ENCODE measurements at places on chromosomes 3 and 15.

- no peak for DNase-seq
These were observed 281.7 kb upstream of the COL8A1 start for GRCh38 chr3:99356696-99357095.

DNA sequence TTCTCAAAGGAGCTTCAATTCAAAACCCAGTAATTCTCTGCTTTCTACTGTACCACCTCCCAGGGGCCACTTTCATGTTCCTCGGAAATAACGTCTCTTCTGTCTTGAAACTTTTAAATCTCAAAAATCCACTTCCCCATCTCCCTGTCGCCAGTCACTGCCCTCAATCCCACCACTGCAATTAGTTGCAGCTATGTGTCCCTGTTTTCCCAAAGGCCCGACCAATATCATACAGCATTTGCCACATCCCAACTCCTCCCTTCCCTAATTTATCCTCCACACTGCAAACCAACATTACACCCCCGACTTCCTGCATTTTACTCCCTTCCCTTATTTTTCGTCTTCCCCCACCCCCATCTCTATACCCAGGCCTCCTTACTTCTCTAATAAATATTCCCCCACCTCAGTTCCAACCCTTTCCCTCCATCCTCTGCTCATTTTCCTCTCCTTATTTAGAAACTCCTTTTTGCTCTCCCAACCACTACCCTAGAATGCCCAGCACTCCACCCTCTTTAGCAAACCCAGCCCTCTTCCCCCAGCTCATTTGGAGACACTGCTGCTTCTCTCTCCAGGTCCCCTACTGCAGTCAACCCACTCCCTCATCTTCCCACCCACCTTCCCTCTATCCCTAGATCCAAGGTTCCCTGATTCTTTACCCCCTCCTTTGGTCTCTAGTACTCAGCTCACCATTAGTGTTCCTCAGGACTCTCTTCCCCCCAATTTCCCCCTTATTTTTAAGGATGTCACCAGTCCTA is 1.1 kb downstream of the NPTN start:
- DNase-seq: no peak

DNA sequence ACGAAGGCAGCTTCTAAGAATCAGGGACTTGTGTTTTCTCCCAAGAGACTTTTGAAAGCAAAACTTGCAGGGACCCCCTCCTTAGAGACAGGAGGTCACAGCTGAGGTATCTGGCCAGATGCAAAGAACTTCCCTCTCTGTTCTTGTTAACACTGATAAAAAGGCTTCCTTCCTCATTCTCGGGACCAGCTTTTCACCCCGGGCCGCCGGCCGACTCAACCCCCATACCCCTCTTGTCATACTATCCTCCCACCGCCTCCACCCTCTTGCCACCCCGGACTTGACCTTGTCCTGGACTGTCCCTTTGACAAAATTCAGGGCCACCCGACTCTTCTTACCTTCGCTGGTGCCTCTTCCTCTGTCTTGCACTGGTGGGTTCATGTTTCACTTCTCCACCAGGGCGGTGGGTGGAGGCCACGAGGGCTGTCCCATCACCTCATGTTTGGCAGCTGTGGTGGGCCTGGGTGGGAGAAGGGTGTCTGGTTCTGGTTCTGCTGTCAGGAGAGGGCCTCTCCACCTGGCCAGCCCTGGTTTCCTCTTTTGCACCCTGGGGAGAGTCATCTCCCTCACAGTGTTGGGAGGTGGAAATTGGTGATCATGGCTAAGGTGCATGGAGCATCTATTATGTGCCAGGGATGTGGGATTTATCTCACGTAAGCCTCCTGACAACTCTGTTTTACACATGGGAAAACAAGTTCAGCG is 32.5 kb downstream of the BHLHE40 start:
- no peak for DNase-seq

DNA sequence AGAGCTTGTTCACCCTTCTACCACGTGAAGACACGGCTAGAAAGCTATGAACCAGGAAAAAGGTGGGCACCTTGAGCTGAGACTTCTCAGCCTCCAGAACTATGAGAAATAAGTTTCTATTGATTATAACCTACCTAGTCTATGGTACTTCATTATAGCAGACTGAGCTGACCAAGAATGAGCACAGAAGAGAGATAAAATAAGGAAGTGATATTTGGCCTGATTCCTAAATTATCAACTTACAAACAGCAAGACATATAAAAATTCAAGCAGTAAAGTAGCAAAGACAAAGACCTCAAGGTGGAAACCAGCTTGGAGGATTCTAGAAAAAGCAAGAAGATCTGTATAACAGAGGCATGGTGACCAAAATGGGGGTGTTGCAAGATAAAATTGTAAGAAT is 63.9 kb upstream of the OSTN start:
- DNase-seq: no peak

- no peak for DNase-seq
These were observed 31.6 kb upstream of the SNRPA1 start for GRCh38 chr15:101326462-101327146.

- no peak for DNase-seq
These were observed 214.9 kb upstream of the NR2F2 start for GRCh38 chr15:96115642-96116041.

DNA sequence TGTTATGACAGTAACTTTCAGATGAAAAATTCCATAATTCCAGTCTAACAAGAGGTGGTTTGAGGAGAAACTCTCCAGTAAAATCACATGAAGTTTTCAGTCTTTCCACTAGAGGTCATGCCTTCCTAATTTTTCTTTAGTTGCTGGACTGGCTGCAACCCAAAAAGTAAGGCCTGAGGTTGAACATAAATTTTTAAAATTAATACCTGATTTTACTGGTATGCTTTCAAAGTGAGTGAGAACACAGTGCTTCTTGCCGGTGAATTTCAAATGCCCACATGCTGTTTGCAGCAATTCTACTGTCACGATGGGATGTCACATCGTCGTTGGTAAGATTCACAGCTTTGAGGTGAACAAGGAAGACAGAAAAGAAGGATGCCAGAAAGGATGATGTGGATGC is 89.0 kb upstream of the FGF12 start:
- DNase-seq: no peak

DNA sequence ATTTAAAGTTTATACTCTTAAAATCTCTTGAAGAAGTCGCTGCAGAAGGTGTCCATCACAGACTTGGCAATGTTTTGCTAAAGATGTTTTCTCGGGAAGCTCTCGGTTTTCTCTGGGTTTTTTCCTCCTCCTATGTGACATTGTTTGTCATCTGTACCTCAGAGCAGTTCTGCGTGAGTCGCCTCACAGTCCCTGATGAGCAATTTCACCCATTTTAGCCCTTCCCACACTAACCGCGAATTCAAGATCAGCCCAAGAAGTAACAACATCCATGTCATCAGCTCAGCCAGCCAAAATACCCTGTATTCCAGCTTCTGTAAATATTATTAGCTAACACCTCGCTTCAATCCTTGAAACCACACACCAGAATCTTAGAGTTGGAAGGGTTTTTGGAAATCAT is 224.3 kb upstream of the SETMAR start:
- no peak for DNase-seq

DNA sequence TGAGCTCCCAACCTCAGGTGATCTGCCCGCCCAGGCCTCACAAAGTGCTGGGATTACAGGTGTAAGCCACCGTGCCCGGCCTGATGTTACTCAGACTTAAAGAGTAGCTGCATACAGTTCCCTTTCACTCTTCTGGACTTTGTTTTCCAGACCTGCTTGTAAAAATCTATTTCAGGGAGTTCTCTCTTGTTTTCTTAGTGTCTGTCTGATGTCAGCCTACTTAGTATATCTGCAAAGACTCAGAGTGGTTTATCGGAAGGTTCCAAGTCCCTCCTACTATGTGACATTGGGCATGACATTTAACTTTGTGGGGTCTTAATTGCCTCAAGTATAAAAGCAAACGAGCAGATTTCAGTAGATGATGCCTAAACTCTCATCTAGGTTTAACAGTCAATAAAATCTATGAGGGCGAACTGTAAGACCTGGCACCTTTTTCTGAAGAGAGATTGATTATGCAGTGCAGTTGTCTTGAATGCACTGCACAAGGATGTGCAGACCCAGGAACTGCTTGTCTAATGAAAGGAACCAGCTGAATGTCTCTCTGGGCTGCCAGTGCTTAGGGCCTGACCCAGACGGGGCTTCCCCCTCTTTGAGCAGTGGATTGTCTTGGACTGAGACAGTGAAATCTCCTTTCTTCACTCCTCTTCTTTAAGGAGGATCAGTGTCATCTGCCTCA is 301.4 kb downstream of the PTPRG start:
- DNase-seq: no peak

GRCh38 chr3:129257609-129258008 is 8.2 kb downstream of the COPG1 start:
- no peak for DNase-seq

DNA sequence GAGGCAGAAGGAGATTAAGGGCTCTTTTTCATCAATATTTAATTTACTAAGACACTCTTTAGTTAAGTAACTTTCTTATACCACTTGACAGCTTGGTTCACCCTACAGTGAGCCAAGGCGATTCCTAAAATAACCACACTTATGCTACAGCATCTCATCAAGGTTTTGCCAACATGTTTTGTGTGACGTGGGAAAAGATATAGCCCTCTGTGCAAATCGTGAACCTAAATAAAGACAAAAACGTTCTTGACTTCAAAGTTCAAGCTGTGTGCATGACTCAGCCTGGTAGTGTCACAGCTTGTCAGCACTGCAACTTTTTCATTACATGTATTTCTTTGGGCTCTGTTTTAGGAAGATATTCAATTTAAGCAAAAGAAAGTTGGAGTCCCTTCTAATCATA is 297.0 kb upstream of the EPHA3 start:
- DNase-seq: no peak

GRCh38 chr15:83602021-83602420 is 51.9 kb upstream of the ADAMTSL3 start:
- DNase-seq: no peak

DNA sequence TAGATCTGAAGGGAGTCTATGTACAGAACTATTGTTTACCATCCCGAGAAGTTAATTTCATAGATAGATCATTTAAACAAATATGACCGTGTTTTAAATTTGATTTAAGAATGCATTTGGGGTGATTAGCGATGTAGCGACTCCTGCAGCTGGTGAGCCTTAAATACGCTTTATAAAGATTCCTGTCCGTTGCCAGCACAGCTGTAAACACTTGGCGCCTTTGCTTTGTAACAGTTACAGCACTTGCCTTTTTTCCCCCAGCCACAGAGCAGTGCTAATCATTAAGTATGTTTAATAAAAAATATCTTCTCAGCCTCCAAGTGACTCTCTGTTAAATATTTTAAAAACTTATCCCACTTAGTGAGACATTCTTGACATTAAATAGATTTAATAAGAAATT is 333.8 kb downstream of the FEZF2 start:
- DNase-seq: no peak

DNA sequence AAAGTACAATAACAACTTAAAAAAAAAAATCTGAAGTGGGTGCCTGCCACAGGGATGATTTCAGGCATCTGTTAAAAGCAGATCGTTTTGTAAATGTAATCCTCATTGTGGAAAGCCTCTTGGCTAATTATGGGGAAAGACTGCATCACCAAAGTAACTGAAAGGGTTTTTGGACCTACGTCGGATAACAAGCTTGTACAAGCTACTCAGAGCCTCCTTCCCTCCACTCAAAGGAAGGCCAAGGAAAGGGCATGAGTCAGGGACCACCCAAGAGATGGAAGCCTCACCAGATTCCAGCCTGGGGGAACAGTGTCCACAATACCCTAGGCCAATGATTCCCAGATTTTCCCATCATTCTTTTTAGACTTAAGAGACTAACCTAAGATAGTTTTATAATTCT is 84.3 kb downstream of the ATP1B3 start:
- no peak for DNase-seq

DNA sequence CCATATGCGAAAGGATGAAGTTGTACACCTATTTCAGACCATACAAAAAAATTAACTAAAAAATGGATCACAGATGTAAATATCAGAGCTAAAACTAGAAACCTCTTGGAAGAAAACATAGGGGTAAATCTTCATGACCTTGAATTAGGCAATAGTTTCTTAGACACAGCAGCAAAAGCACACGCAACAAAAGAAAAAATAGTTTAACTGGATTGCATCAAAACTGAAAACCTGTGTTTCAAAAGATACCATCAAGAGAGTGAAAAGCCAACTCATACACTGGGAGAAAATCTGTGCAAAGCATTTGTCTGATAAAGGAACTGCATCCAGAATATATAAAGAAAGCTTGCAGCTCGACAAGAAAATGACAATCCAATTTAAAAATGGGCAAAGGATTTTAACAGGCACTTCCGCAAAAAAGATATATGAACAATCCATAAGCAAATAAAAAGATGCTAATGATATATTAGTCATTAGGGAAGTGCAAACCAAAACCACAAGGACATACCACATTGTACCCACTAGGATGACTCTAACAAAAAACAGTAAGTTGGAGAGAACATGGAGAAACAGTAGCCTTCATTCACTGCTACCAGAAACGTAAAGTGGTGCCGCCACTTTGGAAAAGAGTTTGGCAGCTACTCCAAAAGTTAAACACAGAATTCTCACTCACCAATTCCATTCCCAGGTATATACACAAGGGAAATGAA is 263.1 kb downstream of the ADAMTS17 start:
- no peak for DNase-seq

GRCh38 chr3:16198427-16198826 is 23.9 kb downstream of the GALNT15 start:
- DNase-seq: no peak

DNA sequence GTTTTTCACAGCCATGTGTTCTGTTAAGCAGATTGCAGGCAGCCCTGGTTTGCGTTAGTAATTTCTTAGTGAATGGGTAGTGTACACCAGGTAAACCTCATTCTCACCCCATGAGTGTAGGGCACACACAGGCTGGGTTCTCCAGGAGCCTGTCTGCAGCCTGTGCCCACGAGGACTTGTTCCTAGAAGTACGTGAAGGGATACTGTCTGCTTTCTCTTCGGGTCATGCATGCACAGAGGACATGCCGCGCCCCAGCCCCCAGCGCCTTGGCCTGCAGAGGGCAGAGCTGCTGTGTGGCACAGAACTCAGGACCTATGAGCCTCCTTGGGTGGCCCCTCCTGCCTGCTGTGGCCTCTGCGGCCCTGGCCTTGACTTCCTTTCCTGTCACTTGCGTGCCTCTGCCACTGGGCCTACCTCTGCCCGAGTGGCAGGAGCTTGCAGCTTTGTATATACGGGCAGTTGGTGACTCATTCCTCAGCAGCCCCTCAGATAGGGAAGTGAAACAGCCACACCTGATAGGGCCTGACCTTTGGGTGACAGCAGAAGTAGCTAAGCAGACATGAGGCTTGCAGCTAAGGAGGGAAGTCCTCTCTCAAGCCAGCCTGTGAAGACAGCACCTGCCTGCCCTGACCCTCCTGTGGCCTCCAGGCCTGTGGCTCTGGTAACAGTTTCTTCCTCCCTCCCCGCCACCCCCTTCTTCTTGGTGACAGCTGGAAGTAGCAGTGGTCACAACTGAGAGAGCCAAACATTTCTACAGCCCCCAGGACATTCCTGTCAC is 19.5 kb downstream of the PPCDC start:
- no peak for DNase-seq

DNA sequence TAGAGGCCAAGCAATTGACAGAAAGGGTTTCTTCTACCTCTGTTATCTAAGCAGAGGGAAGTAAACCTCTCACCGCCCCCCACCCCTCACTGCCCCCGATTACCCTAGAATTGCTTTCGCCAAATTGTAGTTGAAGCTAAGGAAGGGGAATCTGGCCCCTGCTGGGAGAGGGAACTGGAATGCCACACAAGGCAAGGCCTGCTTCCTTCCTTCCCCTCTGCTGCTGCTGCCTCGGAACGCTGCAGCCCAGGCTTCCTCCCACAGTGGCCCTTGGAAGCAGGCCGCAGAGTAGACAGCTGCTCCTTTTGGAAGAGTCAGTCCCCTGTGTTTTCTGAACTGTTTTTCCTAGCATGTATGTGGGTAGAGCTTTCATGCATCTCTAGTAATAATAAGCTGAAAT is 21.6 kb downstream of the RLBP1 start:
- DNase-seq: no peak

GRCh38 chr15:31301673-31301990 is 25.0 kb upstream of the KLF13 start:
- DNase-seq: no peak
